ENCODE measurements at places on chromosomes 12 and 14.

- no peak for DNase-seq
Observed at GRCh38 chr14:86331341-86331740, 801.4 kb downstream of the FLRT2 start.

DNA sequence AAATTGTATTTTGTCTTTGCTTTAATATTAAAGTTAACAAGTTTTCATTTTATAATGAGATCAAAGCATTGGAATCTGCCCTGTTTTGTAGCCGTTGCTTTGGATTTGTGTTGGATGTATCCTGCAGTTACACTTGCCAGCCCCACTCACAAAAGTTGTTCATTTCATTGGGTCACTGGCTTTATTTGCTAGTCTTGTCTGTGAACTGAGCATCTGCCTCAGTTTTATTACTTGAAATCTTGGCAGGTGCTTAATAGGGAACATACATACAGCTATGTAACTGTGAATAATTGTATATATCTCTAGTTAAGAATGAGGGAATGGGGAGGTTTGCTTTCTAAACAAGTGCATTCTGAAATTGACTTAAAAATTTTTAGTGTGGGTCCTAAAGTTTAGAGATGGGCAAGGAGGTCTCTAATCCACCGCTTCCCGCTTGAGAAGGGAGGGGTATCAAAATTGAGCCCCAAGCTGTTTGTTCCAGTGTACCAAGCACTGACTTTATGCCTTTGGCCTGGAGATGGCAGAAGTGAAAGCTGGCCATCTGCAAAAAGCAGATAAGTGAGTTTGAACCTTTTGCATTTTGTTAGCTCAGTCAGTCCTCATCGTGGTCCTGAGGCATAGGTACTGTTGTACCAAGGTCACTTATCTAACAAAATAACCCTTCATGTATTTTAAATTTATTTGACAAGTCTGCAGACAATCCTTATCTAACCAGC is 9.3 kb downstream of the EIF5 start:
- DNase-seq = no peak

DNA sequence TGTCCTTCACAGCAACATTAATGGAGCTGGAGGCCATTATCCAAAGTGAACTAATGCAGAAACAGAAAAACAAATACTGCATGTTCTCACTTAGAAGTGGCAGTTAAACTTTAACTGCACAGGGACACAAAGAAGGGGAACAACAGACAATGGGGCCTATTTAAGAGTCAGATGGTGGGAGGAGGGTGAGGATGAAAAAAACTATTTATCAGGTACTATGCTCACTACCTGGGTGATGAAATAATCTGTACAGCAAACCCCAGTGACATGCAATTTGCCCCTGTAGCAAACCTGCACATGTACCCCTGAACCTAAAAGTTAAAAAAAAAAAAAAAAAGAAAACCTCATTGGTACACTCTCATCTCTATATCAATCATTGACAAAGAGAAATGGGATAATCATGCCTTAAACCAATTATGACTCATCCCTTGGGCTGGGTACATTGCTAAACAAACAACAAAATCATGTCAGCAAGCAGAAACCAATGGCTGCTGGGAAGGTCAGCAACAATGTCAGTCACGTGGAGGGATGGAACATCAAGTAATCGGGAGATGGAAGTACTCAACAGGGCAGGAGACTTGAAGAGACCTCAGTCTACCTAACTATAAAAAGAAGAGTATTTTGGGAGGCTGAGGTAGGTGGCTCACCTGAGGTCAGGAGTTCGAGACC is 479.2 kb downstream of the RMST start:
- DNase-seq = no peak

- DNase-seq = no peak
Observed at GRCh38 chr12:27828196-27828595, 48.2 kb upstream of the MANSC4 start.

DNA sequence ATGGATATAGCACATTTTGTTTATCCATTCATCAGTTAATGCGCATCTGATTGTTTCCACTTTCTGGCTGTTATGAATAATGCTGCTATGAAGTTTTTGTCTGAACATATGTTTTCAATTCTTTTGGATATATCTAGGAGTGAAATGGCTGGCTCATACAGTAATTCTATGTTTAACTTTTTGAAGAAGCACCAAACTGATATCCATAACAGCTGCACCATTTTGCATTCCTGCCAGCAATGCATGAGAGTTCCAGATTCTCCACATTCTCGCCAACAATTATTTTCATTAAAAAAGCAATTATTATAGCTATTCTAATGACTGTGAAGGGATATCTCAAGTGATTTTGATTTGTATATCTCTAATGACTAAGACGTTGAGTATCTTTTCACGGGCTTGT is 89.9 kb upstream of the PPP4R3A start:
- DNase-seq = no peak

- no peak for DNase-seq
Observed at GRCh38 chr14:71372411-71372838, 465.2 kb downstream of the PCNX1 start.

GRCh38 chr14:104879983-104880565 is 15.0 kb downstream of the CEP170B start:
- no peak for DNase-seq

DNA sequence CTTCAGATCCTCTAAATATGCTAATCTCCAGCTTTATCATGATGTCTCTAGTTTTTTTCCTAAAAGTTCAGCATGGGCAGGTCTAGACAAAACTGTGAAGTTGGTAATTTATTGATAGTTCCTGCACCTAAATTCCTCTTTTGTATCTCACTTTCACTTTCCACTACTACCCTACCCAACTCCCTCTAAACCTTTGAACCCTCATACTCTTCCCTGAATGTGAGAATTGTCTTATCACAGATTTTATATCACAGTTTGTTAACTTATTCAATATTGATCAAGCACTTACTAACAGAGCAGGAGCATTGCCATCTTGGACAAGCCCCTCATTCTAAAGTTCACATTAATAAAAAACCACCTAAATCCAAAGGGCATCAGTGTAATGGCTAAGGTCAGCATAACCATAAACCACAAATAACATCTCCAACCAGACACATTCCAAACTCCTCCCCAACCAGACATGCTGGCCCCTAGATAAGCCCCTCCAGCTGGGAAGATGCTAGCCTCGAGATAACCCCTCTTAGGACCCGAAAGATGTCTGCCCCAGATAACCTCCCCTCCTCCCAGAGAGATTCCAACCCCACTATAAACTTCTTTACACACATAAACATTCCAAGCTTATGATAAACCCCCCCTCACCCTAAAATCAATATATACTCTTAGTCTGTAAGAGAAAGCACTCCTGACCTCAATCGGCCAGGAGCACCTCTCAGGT is 78.7 kb downstream of the FSCB start:
- no peak for DNase-seq

GRCh38 chr12:75820848-75821578 is 210.6 kb downstream of the PHLDA1 start:
- DNase-seq = no peak

DNA sequence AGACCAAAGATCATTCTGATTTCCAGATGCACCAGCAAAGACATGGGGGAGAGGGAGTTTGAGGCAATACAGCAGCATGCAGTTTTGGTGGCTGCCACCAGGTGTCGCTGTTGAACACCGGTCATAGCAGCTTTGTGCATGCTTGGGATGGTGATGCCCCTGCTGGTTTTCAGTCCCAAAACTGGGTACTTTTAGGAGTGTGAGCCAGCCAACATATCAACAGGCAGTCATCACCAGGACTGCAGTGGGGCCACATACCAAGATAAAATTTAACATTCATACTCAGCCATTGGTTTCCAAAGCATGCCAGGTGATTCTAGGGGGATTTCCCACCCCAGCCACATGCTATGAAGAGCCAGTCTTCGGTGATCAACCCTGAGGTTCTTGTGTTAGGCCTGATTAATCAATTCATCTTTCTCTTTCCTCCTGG is 64.2 kb downstream of the PHETA1 start:
- DNase-seq = no peak

GRCh38 chr14:27916326-27916725 is 850.3 kb upstream of the FOXG1 start:
- DNase-seq = no peak
